ENCODE measurements at places on chromosomes 6 and 20. TPM values are rescaled to one million over a fixed set of nuclear protein-coding genes. Genes with fewer than 3 reads are reported as not detected.

Gene LBP
- not detected for total RNA-seq

Gene TBX18
- total RNA-seq, result not detected

Gene EMILIN3
- not detected for total RNA-seq

Gene GPR6
- not detected for total RNA-seq

Gene TFAP2D
- total RNA-seq, result not detected

Gene RIPOR3
- total RNA-seq, result not detected

Gene RNF182
- total RNA-seq, result not detected

Gene KCNQ2
- 0.05 TPM for total RNA-seq

Gene OR2H1
- not detected for total RNA-seq

Gene SLC17A3
- 0.55 TPM for total RNA-seq

Gene PHACTR1
- 0.11 TPM for total RNA-seq

Gene COL12A1
- not detected for total RNA-seq

Gene LIN28B
- not detected for total RNA-seq

Gene IL17F
- total RNA-seq, result not detected

Gene ME1
- total RNA-seq, result not detected

Gene SLC22A7
- not detected for total RNA-seq

Gene SRMS
- not detected for total RNA-seq

Gene WFDC10B
- total RNA-seq, result not detected

Gene EDN3
- total RNA-seq, result 0.09 TPM

Gene OR2B6
- not detected for total RNA-seq

Gene SLPI
- not detected for total RNA-seq

Gene IMPG1
- not detected for total RNA-seq

Gene ISM1
- 3.0 TPM for total RNA-seq

Gene LGSN
- not detected for total RNA-seq

Measured in T-helper 2 cell treated with Interferon-gamma antibody and Interleukin-4, amounts not matched to agents 100 ng/mL and 5 ng/mL, for 36 hours (primary cell).